ENCODE measurements at places on chromosomes 1 and 21. TPM values are rescaled to one million over a fixed set of nuclear protein-coding genes. Genes with fewer than 3 reads are reported as not detected.

- no peak for DNase-seq
These were observed 29.7 kb upstream of the TRABD2B start for GRCh38 chr1:48026701-48027532.

DNA sequence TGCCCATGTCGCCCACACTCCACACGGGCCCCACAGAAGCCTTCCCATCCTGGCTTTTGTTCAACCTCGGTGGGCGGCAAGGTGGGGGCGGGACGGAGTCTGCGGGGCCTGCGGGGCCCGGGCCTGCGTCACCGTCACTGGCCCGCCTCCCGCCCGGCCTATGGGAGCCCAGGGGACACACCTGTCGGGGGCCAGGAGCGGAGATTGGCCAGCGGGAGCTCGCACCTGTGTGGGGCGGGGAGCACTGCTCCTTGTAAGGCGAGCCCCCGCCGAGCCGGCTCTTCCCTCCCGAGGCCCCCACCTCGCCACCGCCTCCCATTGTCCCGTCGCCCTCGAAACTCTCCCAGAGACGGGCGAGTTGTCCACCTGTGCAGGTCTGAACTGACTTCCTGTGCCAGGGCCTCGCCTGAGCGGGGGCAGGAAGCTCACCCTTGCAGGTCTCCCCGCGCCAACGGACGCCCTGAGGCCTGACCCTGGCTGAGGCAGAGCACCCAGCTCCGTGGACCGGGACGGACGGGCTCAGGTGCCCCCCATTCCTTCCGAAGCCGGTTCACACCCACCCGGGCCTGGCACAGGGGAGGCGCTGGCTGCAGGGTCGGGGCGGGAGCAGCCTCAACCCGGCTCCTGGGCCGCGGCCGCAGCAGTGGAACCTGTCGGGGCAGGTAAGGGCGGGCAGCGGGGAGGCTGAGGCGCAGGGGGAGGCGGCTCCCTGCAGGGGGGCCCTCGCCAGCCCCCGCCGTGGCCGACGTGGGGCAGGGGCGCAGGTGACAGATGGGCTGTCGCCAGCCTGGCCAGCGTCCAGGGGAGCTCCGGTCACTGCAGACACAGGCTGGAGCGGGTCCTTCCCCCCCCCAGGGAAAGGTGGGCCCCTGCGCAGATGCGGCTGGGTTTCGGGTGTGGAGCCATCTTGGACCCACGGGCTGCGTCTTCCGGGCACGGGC is 10.8 kb upstream of the TTLL10 start:
- DNase-seq: no peak

DNA sequence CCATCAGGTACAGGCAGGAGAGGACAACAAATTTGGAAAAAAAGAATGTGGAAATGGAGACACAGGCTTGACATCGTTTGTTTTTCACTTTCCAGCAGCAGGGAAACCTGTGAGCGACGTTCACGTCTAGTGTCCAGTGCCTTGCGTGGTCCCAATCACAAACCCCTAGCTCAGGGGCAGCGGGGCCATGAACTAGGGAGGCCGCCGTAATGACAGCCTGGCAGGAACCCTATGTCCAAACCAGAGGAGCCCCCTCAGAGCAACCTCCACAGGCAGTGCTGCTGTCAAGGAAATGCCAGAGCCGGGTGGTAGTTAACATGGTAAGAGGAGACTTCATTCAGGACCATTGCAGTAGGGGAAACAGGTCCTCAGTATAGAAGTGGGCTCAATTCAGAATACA is 37.8 kb upstream of the PSEN2 start:
- DNase-seq: no peak

GRCh38 chr21:29430576-29430975 is 131.9 kb downstream of the BACH1 start:
- DNase-seq: no peak

Gene DTL
- 40.1 TPM for total RNA-seq

Gene IL19
- total RNA-seq: not detected

DNA sequence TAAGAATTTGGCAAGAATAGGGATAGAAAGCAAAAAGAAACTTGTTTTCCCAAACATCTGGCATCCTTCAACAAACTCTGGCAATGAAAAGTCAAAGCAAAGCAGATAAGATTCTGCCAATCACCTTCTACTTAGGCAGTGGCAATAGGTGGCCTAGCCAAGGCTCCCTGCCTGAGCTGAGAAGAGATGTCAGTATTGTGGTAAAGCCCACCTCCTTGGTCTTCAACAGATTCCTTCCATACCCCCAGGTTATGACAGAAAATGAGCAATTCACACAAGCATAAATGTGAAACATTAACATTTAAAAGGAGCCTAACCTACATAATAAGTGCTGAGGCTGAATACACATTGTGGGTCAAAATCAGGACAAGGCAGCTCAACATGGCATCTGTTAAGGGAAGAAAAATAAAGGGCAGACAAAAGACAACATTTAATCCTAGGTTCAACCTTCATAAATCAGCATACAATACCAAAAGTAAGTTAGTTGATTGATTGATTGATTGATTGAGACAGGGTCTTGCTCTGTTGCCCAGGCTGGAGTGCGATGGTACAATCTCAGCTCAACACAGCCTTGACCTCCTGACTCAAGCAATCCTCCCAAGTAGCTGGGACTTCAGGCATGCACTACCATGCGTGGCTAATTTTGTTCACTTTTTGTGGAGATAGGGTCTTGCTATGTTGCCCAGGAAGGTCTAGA is 123.1 kb downstream of the AKT3 start:
- no peak for DNase-seq

DNA sequence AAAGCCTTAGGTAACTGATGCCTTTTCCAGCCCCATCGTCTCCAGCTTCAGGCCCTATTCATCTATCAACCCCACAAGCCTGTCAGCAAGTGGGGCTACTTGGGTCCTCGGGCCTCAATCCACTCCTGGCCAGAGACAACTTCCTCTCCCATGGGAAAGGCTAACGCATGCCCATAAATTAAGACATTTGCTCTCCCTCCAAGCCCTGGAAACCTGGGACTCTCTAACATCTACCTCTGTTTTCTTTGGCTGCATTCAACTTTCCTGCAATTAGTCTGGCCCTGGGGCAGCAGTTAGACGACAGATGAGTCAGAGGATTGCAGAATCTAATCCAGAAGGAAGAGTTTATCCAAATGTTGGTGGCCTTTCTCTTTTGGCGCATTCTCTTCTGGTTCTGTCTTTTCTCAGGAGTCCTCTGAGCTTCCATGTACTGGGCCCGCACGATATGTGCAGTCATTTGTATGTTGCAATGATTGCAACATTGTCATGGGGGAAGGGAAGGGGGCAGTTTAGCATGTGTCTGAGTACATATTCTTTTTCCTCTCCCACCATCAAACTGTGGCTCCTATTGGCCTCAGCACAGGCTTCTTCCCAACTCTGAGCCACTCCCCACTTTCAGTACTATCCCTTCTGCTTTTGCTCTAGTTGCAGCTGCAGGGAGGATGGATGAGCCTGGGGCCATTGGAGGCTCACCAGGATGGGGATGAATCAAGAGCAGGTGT is 54.4 kb downstream of the NAV1 start:
- DNase-seq: peak; percentile 90

Gene DAB1
- total RNA-seq: not detected

GRCh38 chr1:87136607-87137341 is 191.9 kb upstream of the LMO4 start:
- DNase-seq: no peak

Gene NCDN
- 43.8 TPM for total RNA-seq

- DNase-seq: no peak
These were observed 27.0 kb downstream of the PKNOX1 start for GRCh38 chr21:43001316-43001715.

GRCh38 chr1:148434832-148435231 is 48.3 kb downstream of the PPIAL4G start:
- no peak for DNase-seq

DNA sequence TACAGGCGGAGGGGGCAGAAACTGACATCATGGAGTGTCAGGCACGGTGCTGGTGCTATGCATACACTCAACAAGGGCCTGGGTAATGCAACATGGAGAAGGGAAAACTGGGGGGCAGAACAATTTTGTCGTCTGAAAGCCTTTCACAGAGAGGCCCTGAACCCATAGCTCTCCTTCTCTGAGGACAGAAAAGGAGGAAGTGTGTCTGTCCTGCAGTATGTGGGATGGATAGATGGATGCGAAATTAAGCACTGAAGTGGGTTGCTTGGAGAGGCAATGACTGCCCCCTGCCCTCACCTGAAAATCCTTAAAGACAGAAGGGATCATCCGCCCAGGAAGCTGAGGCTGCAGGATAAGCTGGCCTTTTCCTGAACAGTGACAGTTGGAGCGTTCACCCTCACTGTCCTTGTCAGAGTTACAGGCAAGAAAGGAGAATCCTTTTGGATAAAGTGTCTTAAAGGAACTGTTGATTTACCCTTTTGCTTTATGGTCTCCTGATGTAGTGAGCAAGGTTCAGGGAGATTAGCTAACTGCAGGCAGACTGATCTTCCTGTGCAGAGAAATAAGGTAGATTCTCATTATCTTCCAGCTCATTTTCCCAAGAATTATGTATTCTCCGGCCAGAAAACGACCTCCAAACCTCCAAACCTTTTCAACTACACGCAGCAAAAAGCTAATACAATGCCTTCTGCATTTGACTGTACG is 1.6 kb upstream of the FAM20B start:
- DNase-seq: no peak

Gene CFHR1
- not detected for total RNA-seq

GRCh38 chr1:53835491-53835890 is 2.6 kb downstream of the NDC1 start:
- DNase-seq: no peak

Gene OR2T33
- total RNA-seq: not detected

- no peak for DNase-seq
These were observed 63.6 kb upstream of the ERG start for GRCh38 chr21:38561613-38562581.

GRCh38 chr21:16606271-16606670 is 876.5 kb downstream of the USP25 start:
- DNase-seq: no peak

DNA sequence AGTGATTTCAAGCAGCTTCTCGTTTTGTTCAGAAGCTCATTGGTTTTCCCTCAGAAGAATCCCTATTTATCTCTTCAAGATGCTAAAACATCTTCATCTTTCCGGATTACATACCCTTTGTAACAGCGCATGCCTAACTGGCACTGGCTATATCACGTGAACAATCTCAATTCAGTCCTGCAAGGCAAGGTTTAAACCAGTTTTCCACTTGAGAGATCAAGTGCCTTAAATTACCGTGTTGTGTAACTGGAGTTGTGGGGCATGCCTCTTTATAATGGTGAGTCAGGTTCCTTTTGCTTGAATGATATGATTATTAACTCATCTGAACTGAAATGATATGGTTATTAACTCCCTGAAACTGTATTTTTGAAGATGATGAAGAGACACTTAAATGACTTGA is 11.0 kb upstream of the ZFP69B start:
- DNase-seq: no peak

- DNase-seq: peak; percentile 54
These were observed 391 bp upstream of the KIAA1614 start for GRCh38 chr1:180912211-180912800.

Gene TMEM200B
- 0.17 TPM for total RNA-seq

DNA sequence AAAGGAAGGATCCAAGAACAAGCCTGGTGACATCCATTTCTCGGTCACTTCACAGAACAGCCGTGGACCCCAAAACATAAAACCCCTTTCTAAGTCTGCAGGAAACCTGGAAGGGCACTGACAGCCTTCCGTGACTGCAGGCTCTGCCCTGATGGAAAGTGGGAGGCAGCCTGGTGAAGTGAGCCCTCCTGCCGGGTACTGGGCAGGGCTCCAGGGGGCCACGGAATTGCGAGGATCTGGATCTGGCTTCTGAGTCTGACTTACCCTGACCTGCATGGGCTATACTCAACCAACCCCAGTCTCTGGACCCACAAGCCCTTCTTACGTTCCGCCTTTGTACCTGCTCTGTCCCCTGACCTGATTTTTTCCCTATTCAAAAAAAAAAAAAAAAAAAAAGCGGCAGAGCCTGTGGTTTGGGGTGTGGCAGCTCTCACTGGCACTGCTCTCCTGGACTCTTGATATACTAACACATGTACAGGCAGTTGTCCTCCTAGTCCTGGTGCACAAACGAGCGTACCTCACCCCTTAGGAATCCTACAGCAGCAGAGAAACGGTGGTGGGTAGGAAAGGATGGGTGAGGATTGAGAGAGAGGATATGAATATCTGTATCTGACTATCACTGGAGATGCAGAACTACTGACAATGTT is 82.9 kb downstream of the BEND5 start:
- no peak for DNase-seq

- DNase-seq: no peak
These were observed 69.5 kb upstream of the CACNA1E start for GRCh38 chr1:181413836-181414235.

Gene RNPC3
- 6.5 TPM for total RNA-seq

DNA sequence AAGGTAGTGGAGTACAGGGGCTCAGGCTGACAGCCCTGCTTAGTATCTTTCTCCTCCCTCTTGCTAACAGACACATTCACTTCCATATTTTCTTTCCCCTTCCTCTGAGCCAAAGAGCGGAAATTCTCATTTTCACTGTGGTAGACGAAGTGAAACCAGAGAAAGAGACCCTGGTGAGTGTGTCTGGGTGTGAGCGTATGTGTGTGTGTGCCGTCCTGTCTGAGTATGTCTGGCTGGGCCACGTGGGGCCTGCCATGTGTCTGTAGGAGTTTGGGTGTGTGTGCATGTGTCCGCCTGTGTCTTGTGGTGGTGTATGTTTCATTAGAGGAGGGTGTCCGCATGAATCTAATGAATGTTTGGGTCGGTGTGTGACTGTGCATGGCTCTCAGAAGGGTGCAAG is 1.7 kb downstream of the COL8A2 start:
- no peak for DNase-seq

DNA sequence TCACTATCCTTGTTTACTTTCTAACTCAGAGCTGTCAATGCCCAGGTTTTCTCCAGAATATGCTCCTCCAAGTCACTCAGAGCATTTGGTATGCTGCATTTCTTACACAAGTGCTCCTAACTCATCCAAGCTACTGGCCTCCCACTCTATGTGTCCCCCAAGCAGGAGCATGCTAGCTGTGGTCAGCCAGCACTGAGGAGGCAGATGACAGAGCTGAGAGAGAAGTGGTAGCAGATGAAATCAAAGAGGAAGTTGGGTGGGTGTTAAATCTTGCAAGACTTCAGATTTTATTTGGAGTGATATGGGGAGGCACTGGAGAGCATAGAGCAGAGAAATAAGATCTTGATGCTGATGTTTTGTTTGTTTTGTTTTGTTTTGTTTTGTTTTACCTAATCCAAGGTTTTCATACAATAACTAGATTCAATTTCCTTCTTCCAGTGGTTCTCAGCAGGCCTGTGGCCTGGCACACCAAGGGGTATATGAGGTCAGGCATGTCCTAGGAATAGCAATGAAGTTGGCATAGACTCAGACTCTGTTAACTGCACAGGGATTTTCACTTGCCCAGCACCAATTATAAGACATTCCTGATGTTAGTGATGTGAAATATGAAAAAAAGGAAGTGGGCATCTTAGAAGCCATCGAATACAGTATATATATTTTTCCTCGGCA is 3.1 kb upstream of the PGBD5 start:
- DNase-seq: no peak

Gene ATP1A4
- not detected for total RNA-seq

GRCh38 chr1:229221106-229222019 is 49.5 kb upstream of the RAB4A start:
- no peak for DNase-seq

GRCh38 chr1:13763222-13763621 is 63.2 kb downstream of the PRDM2 start:
- no peak for DNase-seq
